Tibial nerve (tissue), 4 donors: ENCODE measurements at places on chromosomes 7 and 10.

DNA sequence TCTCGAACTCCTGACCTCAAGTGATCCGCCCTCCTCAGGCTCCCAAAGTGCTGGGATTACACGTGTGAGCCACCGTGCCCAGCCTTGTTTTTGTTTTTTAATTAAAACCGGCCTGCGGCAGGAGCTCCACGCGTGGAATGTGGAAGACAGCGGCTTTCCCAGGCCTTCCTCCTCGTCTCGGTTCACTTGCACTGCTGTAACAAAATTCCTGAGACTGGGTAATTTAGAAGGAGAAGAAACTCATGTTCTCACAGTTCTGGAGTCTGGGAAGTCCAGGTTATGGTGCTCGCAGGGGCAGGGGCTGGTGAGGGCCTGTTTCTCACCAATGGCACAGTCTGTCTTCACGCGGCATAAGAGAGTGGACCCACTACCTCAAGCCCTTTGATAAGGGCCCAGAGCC lies 14.4 kb upstream of the CRYGN start:
- DNase-seq, result no peak

- DNase-seq, result no peak
Observed at GRCh38 chr7:111026806-111027205, 64.1 kb upstream of the LRRN3 start.

DNA sequence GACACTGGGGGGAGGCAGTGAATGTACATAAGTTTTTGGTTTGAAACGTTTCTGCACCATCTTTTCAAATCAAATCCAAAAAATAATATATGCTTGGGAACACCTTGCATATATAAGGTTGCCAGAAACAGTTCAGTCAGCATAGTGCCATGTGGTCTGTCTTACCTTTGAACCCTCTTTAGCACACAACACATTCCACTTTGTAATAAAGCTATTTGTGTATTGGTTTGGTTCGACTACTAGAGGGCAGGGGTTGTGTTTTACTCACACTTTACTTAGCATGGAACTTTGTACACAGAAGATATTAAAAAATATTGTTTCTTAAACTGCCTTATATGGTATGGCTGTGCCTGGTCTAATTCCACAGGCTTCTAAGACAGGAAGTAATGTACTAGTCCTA lies 43.2 kb downstream of the ALDH18A1 start:
- DNase-seq, result no peak

GRCh38 chr7:17275749-17276671 lies 22.4 kb upstream of the AHR start:
- DNase-seq, result no peak

GRCh38 chr7:23234569-23235296 lies 11.8 kb upstream of the GPNMB start:
- DNase-seq, result no peak

- DNase-seq, result no peak
Observed at GRCh38 chr10:576130-576465, 113.4 kb downstream of the DIP2C start.

DNA sequence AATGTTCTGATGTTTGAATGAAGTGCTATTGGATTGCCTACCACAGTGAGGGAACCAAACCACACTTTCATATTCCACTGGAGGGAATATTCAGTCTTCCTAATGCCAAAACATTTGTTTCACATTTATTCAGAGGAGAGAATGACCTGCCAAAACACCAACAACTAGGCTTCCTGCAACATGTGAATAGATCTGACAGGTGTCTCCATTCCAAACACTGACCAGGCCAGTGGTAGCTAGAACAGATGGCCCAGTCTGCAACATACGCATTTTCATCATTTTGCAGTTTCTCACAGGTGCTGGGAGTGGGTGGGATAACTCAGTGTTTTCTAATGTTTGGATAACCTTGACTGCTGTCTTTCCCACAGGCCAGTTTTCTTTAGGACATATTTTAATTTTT lies 110.0 kb downstream of the RELN start:
- DNase-seq, result no peak

DNA sequence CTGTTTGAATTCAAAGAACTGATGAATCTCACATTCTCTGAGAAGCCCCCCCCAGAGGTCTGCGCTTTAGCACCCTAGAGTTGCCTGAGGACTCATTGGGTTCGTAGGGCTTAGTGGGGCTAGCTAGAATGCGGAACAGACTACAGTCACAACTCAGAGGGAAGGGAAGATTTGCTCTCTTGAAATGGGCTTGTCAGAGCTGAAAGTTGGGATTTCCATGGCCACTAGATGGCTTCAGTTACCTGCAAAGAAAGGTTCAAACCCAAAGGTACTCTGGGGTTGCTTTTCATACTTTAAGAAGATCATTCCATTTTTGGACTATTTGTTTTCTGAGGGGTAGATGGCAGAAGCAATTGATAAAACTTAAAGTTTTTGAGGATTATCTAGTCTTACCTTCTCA lies 205.0 kb downstream of the BBS9 start:
- DNase-seq, result no peak

GRCh38 chr7:135121868-135122267 lies 26.0 kb upstream of the TMEM140 start:
- no peak for DNase-seq

DNA sequence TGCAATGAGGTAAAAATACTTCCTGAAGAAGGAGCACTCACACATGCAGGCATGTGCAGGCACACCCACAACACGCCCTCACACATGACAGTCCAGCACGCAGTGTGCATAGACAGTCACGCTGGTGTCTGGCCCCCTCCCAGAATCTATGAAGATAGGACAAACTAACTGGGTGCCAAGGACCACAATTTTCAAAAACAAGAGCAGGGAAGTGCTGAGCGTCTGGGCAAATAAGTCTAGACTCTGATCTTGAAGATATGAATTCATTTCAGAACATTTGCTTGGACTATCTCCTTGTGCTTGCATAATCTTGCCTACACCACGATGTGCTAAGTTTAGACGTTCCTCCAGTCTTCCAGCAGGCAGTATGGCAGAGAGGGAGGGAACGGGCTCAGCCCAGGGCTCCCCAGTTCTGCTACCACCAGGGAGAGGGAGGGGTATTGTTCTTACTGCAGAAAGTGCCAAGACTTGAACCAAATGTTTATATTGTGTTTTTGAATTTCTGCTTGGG lies 276.5 kb upstream of the KLF6 start:
- DNase-seq, result peak; percentile 62

DNA sequence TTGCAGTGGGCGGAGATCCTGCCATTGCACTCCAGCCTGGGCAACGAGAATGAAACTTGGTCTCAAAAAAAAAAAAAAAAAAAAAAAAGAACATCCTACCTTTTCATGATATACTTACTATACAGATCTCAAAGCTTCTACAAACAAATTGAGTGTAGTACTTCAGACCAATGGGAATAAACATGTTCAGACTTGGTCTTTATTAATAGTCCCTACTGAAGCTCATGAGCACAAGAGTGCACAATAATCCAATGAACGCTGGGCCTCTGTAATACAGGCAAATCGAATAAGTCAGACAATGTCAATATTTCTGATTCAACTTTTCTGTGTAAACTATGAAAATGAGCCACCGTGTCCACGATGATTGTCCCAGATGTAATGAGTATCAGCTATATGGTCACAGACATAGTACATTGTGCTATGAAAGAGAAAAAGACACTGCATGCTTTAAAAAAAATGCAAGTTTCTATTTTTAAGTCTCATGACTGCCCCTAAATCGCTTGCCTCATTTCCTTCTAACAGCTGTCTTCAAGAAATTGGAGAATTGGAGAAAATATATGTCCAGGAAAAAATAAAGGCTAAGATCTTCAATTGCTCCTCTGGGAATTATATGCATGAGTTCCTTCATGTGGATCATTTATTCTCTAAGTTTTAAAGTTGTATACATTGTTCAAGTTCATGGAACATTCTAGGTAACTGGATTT lies 64.0 kb upstream of the CTTNBP2 start:
- DNase-seq, result no peak

- no peak for DNase-seq
Observed at GRCh38 chr10:30894221-30894620, 137.4 kb downstream of the ZNF438 start.

DNA sequence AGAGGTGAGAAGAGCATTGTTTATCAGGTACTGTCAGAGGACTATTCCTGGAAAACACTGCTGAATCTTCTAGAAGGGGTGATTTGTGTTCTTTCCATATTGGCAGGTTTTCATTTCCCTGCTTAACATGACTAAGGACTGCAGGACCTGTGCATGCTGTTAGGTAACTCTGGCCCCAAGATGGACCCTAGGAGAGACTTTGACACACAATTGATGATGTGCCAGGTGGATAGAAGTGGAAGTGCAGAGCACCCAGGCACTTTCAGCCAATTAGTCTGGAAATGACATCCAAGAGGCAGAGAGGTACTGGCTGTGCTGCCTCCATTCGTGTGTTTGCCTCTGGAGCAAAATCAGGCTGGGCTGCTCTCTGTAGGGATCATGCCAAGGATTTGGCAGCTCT lies 496.3 kb upstream of the GALNT17 start:
- no peak for DNase-seq

DNA sequence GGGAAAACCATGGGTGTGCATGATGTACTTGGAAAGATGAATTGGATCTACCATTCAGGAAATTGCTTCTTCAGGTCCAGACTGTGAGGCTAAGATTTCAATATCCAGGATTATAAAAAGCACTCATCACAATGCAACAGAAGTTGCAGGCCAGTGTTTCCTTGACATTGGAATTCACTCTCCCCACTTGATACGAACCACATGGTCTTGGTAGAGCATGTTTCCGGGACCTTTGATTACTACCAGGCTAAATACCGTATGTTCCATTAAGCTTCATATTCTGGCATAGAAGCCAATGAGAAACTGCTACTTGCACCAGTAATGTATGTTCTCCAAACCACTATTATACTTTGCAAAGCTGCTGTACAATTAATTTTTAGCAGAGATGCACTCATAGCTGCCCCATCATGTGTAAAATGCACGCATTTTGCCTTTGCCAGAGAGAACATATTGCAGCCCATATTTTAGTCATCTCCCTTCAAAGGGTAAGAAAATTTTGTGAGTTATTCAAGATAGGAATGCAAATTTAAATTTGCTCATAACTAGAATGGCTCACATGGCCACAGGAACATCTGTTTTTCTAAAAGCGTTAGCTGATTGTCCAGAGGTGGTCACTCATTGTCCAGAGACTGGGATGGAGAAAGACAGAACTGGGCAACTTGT lies 8.1 kb downstream of the FRMD4A start:
- no peak for DNase-seq

DNA sequence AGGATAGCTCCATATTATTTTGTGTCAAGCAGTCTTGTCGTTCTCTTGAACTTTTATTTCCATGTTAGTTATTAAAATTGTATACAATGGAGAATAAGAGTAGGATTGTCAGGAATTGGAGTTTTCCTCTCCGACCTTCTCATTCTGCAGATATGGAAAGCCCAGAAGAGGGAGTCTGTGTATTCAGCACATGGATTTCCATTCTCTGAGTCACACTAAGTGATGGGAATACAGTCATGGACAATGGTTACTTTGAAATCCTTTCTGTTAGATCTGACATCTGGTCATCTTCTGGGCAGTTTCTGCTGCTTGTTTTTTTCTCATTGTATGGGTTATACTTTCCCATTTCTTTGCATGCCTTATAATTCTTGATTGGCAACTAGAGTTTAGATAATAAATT lies 5.0 kb upstream of the TASOR2 start:
- no peak for DNase-seq

- no peak for DNase-seq
Observed at GRCh38 chr7:11430841-11431240, 401.2 kb downstream of the THSD7A start.

GRCh38 chr7:129149511-129149910 lies 5.0 kb downstream of the TSPAN33 start:
- no peak for DNase-seq

GRCh38 chr7:143256932-143257331 lies 6.3 kb upstream of the GSTK1 start:
- no peak for DNase-seq

DNA sequence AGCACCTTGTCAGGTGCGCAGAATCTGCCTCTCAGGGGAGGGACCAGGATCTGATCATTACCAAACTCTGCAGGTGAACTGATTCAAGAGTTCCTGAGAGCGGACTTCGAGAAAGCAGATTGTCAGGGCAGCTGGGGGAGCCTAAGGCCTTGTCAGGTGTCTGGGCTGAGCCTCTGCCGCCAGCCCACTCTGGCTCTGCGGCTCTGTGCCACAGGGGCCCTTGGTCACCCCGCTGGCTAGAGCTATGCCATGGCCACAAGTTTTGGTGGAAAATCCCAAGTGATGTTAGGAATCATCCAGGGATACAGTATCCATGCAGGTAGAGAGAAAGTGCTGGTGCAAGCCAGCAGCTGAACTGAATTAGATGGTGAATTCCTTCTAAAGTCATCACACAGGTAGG lies 4.2 kb downstream of the ADAMTS14 start:
- DNase-seq, result no peak

GRCh38 chr10:61463035-61463909 lies 10.1 kb upstream of the TMEM26 start:
- no peak for DNase-seq

GRCh38 chr7:108012499-108013430 lies 9.8 kb upstream of the LAMB1 start:
- DNase-seq, result no peak

DNA sequence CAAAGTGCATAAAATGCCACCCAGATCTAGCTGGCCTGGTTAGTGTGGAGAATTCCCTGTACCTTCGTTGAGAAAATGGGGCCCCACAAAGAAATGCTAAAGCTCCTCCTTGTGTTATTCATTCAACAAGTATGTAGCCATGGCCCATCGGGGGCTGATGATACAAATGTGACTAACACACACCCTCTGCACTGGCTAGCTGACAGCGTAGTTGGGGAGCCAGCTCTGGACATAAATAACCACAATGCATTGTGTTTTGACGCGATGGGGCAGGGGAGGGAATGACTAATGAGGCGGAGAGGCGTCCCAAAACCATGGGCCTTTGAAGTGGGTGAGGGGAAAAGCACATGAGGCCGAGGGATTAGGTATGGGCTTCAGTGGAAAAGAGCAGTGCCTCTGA lies 28.2 kb upstream of the ASL start:
- no peak for DNase-seq

GRCh38 chr7:37491919-37492694 lies 43.4 kb upstream of the ELMO1 start:
- DNase-seq, result no peak

- no peak for DNase-seq
Observed at GRCh38 chr7:98816241-98816640, 53.6 kb downstream of the TMEM130 start.

DNA sequence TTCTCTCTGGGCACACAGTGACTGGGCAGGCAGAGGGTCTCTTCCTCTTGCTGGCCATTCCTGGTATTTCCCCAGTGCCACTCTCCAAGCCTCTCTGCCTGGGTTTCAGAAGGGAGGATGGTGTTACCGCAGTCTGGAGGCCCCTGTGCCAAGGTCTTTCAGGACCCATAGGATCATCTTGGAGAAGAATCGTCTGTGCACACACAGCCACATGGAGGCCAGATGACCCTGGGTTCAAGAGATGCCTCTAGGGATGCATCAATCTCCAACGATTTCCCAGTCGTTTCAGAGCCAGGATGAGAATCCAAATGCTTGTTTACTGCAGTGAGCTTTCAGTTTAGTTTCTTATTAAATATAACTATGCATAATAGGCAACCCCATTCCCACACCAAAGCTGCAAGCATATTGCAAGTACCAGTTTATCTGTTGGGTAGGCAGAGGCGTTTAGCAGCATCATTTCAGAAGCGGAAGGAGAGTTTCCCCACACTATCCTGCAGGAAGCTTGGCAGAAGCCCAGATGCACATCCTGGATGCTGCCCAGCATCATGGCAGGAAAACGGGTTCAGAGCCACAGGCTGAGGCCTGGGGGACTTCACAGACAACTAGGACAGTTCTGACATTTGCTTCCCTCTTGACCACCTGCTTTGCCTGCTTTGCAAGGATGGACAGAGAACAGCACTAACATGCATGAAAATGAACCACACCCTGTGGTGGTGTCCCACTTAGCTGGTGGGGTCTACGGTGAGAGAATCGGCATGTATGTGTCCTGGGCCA lies 134.7 kb upstream of the FAM20C start:
- DNase-seq, result no peak

GRCh38 chr7:111540199-111540815 lies 22.0 kb downstream of the IMMP2L start:
- no peak for DNase-seq
